ENCODE measurements at places on chromosomes 4 and X.

DNA sequence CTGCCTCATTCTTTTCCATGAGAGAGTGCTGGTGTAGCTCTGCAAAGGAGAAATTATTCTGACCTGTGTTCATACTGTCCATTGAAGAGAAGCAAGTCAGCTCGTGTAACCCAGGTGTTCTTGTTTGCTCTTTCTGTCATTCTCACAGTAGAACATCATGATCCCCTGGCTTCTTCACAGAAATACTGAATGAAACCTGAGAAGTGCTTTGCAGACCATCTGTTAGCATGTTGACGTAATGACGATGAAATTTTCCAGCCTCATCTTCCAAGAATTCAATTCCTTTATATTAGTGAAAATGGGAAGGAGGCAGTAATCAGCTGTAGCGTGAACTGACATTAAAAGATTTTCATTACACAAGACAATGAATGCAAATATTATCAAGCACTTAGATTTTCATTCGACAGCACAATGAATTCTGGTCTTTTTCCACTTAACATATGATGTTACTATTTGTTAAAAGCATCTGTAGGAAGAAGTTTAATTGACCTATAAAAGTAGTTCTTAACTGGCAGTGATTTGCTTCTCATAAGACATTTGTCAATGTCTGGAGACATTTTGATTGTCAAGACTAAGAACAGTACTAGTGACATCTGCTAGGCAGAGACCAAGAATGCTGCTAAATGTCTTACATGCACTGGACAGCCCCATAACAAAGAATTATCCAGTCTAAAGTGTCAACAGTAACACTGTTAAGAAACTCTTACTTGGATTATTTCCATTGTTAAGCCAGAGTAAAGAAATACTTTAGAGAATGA is 246.3 kb downstream of the BANK1 start:
- no peak for DNase-seq

GRCh38 chrX:20499763-20500162 is 233.1 kb upstream of the RPS6KA3 start:
- no peak for DNase-seq

GRCh38 chr4:95939141-95939540 is 99.2 kb downstream of the PDHA2 start:
- DNase-seq, result no peak

GRCh38 chrX:1423215-1423614 is 29.5 kb downstream of the ASMTL start:
- DNase-seq, result no peak

DNA sequence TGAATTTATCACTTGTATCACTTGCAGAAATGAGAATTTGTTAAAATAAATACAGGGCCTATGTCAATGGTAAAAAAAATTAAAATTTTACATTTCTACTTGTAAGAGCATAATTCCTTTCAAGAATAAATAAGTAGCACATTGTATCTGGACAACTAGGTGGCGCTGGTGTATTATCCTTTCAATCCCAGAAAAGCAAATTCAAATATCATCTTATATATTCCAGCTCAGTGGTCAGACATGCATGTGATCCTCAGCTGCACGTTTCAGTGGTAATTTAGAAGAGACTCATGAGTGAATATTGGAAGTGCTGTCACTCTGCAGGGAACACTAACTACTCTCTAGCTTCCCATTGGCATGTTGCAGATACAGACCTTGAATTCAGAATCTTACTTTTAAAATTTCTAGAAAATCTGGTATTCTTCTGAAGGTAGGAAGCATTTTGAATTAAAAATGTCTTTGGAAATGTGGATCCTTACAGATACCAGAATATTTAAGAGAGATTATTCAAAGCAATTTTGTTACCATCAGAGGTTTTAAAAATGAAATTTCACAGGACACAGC is 1414.7 kb upstream of the TENM3 start:
- DNase-seq, result no peak

DNA sequence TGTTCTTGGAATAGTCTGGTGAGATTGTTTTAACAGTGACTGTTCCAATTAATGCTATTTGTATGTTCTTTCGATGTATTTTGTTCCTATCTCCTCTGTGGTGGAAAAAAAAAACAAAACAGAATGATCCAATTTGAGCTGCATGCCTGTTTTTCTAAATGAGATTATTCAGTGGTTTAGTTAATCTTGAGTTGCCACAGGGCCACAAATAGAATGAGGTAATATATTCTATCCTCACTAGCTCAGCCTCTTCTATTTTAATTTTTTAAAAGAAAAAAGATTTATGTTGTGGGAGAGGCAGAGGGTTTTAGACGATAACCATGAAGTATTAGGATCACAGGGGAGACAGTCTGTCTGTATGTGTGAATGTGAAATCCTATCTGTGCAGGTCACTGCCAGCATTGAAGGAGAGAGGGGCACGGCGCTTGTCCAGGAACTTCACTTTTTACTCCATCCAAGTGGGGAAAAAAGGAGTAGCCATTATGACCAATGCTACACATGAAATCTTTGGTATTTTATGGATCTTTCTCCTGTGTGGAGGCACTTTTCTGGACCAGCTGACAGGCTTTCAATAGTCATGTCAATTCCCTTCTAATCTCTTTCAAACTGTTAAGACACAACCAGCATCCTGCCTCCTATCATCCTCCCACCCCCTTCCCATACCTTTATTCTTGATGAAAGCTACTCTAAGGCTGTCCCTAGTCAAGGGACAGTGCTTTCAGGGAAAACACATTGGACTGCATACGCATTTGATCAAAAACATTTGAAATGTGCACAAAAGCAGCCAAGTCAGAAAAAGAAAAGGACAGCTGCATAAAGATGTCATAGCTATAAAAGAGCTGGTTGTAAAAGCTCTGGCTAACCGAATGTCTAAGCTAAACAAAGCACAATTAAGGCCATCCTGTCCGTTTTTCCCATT is 1063.8 kb upstream of the INTU start:
- no peak for DNase-seq

- DNase-seq, result no peak
Measured at GRCh38 chr4:71406459-71406963, 67.7 kb downstream of the SLC4A4 start.

DNA sequence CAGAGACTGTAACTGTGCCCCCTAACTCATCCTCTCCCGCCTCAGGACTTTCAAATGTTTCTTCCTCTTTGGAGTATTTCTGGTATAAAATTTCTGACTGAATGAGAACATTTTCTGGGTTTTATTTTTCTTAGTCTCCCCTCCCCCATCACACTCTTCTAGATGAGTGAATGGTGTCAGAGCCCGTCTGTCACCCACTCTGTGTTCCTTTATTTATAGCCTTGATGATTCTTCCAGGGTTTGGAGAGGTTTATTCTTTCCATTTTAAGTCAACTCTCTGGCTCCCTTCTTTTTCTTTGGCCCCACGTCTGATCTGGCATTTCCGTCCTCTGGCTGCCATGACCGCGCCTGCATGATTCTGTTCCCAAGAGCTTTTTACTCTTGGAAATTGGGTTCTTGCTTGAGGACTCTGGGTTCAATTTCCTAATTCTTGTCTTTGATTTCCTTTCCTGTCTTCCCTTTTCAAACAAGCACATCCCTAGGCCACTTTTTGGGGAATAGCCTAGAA is 128.8 kb downstream of the NSUN7 start:
- DNase-seq, result no peak

- no peak for DNase-seq
Measured at GRCh38 chrX:24988314-24988713, 27.5 kb downstream of the ARX start.

- DNase-seq, result no peak
Measured at GRCh38 chrX:13937370-13938050, 92.2 kb downstream of the GEMIN8 start.

DNA sequence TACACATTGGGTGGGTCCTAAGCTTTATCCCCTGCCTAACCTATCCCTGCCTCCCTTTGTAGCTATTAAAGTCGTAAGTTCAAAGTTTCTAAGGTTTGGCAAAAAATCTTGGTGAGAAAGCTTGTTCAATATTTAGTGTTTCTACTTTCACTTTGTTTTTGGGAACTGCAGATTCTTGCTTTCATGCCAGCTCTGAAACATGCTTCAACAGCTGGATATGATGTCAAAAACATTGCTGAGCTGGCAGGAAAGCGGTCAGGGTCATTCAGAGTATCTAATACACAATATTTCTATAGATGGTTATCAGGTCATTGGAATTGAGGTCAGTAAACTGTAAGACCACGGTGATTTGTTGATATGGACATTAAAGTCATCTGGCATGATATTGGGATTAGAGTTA is 19.7 kb downstream of the CENPI start:
- DNase-seq, result no peak

GRCh38 chr4:67522851-67523671 is 22.2 kb downstream of the CENPC start:
- DNase-seq, result no peak

- no peak for DNase-seq
Measured at GRCh38 chr4:11748164-11748872, 319.6 kb upstream of the HS3ST1 start.

DNA sequence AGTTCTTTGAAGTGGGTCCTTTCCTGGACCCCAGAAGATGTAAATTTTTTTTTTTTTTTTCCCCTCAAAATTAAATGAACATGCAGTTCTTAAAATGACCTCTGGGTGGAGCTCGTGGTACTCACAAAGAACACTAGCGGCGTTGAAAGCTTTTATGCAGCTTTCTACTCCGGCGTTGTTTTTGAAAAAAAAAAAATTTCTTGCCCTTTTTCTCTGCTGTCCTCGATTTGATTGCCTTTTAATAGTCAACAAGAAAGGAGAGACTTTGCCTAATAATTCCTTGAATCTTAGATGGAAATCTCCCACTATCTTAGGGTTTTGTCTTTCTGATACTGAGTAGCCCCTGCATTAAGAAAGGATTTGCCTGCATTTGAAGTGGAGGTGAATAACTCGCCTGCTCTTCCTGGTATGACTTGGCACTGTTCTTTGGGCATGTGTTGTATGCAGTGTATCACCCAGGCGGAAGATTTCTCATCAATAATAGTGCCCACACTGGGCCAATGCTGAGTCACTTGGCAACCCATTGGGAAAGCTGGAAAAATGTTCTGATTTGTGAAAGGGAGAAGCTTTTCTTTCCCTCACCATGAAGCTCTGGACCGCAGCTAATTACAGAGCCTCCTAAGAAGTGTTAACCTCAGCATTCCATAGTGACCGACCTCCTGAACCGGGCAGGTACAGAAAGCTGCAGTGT is 104.0 kb downstream of the PHEX start:
- DNase-seq, result no peak

- no peak for DNase-seq
Measured at GRCh38 chrX:71128166-71128833, 9.9 kb downstream of the MED12 start.

GRCh38 chr4:35541888-35542213 is 702.5 kb downstream of the ARAP2 start:
- no peak for DNase-seq

- DNase-seq, result no peak
Measured at GRCh38 chr4:141788169-141788915, 152.0 kb downstream of the IL15 start.

DNA sequence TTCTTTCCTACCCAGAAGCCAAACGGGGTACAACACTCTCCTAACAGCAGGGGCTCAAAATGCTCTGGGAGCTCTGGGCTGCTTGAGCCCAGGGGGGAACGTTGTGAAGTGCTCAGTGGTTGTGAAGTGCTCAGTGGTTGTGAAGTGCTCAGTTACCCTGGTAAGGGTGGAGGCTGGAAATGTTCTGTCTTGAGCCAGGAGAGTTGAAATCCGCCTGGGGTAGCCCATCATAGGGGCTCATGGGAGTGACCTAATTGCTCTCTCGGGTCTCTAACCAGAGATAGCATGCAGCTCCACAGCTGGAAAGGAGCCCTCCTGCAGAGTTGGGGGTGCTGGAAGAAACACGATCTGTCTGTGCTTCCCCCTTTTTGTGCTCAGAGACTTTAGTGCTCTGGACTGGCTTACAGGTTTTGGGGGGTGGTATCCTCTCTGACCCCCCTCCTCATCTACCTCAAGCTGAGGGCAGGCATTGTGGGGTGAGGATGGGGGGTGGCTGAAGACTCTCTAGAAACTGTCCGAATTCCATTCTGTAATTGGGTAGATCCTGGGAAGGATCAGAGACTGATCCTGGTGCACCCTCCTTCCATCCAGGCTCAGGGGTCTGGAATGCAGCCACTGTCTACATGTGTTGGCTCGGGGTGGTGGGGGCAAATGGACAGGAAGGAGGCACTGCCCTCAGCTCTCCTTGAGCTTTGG is 2.7 kb downstream of the EFNB1 start:
- no peak for DNase-seq

GRCh38 chrX:101550751-101551379 is 518 bp downstream of the ARMCX1 start:
- no peak for DNase-seq

GRCh38 chr4:95190751-95191436 is 357.9 kb downstream of the UNC5C start:
- no peak for DNase-seq

Data from stimulated activated CD8-positive, alpha-beta memory T cell treated with anti-CD3 and anti-CD28 coated beads, Interleukin-2, amount 100 ng/mL, for 1 hour (primary cell).